ENCODE measurements at places on chromosomes 4 and X. TPM values are rescaled to one million over a fixed set of nuclear protein-coding genes. Genes with fewer than 3 reads are reported as not detected.

DNA sequence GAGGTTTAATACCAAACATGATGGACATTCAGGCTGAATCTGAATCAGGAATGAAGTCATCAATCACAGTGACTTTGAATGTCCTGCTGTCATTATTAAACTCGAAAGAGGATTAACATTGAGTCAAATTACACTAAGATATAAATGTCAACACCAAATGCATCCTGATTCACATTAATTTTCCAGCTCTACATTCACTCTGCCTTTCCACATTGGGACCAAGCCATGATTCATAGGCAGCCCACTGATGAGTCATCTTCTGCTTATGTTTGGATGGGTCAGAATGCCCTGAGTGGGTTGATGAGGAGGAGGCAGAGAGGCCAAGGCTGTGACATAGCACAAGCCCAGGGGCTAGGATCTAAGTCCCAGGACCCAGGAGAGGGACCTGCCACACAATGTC is 247.6 kb upstream of the RPS6KA3 start:
- peak; percentile 82 for DNase-seq

DNA sequence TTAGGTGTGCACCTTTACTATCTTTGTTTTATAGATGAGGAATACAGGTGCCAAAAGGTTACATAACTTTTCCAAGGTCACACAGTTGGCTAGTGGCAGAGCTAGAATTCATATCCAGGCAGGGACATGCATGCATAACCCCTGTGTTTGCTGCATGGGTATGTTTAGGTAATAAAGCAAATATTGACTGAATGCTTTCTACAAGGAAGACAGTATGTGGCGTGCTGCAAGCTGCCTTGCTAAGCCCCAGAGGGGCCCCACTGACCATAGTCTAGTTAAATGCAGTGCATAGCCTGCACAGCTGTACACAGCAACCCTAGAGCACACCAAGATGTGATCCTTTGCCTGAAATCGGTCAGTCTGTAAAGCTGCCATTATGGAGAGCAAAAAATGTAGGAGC is 320.5 kb upstream of the IGFBP7 start:
- DNase-seq = no peak

GRCh38 chrX:13506574-13506973 is 62.8 kb upstream of the EGFL6 start:
- DNase-seq = peak; percentile 25

DNA sequence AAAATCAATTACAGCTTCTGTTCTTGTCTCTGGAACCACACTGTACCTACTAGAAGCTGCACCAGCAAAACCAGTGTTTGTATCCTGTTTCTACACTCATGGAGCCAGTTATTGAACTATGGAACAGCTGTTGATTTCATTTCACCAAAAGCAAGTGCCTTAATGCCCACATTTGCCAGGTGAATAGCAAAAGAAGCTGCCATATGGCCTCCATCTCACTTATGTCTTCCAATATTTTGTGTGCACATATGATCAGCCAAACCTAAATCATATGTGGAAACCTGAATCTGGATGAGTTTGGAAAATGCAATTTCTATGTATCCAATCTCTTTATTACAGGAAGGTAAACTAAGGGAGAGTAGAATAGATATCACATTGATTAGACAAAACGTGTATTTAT is 415.8 kb upstream of the GRID2 start:
- DNase-seq = no peak

GRCh38 chr4:39043861-39044363 is 11.7 kb upstream of the TMEM156 start:
- DNase-seq = peak; percentile 52

DNA sequence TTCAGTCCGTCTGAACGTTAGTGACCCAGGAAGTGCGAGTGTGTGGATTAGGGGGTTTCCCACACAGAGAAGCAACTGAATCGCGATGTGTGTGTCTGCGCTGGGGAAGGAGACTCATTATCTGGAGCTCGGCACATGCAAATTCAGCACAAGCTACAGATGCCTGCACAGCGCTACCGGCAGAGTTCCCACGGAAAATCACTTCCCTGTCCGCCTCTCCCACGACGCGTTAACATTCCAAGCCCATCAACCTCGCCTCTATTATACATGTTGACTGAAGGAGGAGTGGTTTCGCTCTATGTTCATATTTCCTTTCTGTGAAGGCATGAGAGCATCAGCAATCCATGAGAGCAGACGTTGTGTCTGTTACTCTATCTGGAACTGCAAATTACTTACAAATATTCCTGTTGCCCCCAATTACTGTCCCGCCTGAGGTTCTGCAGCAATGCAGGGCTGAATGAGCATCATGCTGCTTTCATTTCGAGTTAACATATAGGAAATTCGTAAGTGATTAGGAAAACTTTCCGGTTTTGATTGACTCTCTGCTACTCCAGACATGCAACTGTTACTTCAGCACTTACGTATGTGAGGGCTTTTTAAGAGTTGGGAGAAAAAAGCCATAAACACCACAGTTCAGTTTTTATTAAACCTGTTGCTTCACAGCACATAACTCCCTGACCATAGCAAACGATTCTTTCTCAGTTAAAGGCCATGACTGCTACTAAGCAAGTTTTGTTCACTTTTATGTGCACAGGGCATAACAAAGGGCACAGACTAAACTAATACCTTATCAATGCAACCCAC is 15.0 kb upstream of the MTNR1A start:
- peak; percentile 34 for DNase-seq

- DNase-seq = peak; percentile 37
Measured at GRCh38 chr4:158667651-158668198, 4.0 kb downstream of the C4orf46 start.

- peak; percentile 61 for DNase-seq
Measured at GRCh38 chrX:137195991-137196390, 162.2 kb upstream of the GPR101 start.

DNA sequence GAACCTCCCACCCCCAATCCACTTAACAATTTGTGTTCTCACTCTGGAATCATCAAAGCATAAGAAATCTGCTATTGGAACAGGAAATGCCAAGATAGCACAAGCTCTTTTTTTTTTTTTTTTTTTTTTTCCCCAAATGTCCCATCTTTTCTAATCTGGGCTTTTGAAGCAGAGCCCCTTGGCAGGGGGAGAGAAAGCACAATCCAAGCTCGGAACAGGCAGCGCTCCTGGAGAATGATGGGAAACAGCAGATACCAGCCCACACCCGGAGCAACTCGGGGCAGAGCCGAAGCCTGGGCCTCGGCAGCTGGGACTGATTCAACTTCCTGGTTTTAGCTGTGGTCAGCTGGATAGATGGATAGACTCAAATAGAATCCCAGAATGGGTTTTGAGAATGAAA is 235.1 kb downstream of the QDPR start:
- no peak for DNase-seq

DNA sequence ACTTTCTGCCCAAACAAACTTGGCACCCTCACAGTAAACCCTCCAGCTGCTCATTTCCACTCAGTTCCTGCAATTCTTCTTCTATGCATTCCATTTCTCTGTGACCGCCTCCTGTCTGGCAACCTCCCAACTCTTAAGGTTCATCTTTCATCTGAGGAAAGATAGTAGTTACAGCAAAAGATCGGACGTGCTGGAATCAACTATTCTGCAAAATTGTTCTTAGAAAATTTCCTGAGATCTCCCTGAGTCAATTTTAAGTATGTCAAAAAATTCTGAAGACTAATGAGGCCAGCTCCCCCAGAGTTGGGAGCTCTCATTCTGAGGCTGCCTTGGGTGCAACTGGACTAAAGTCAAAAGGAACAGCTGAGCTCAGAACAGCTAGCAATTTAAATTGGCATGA is 1026.0 kb downstream of the ADGRL3 start:
- DNase-seq = no peak

GRCh38 chrX:118872102-118872566 is 48.5 kb downstream of the ZCCHC12 start:
- peak; percentile 5 for DNase-seq

GRCh38 chr4:17657090-17657489 is 42.6 kb downstream of the MED28 start:
- no peak for DNase-seq

DNA sequence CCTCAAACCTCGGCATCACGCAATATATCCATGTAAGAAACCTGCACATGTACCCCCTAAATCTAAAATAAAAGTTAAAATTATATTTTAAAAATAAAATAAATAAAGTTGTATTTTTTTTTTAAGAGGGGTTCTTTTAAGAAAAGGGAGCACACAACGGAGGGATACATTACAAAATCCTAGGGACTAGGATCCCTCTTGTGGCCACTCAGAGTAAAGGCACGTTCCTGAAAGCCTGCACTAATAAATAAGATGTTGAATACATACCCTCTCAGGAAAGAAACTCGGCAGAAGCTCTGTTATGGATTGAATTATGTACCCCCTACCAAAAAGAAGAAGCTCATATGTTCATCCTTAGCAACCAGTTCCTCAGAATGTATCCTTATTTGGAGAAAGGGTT is 50.9 kb upstream of the PRDX4 start:
- DNase-seq = peak; percentile 20

GRCh38 chr4:3792813-3793212 is 26.6 kb downstream of the ADRA2C start:
- no peak for DNase-seq

- peak; percentile 68 for DNase-seq
Measured at GRCh38 chr4:26220696-26221095, 100.1 kb upstream of the RBPJ start.

DNA sequence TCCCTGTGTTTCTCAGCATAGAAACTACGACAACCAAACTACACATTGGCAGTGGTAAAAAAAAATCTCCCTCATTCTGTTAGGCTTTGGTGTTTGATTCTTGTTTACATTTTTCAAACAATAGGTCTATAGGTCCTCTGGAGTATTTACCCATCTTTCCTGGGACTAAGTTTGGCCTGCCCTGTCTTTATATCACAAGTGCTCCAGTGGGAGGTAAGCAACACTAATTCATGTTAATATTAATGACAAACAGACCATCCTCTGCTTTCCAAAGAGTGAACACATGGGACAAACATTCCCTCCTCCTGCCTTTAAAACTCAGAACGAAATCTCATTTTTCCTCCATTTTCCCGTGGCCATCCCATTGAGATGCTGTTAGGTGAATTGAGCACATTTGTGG is 514.1 kb upstream of the INTU start:
- no peak for DNase-seq

DNA sequence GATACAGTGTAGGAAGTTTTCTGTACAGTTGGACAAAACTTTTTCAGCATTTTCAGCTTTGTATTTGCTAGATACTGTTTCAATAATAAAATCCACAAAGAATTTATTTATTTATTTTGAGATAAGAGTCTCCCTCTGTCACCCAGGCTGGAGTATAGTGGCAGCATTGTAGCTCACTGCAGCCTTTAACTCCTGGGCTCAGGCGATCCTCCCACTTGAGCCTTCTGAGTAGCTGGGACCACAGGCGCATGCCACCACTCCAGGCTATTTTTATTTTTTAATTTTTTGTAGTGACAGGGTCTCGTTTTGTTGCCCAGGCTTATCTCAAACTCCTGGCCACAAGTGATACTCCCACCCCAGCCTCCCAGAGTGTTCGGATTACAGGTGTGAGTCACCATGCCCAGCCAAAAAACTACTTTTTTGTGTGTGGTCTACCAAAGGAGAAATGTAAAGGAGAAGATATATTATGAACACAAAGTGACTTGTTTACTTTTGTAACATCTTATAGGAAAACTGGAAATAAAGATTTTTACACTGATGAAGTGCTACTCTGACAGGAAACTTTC is 13.0 kb upstream of the SOWAHD start:
- DNase-seq = no peak

- no peak for DNase-seq
Measured at GRCh38 chr4:159150396-159150795, 47.5 kb downstream of the RAPGEF2 start.

Gene OPRPN
- total RNA-seq = not detected

Gene ZNF630
- 2.0 TPM for total RNA-seq

Gene MAGEA11
- not detected for total RNA-seq

Gene EPGN
- 129 TPM for total RNA-seq
